D721Med (cell line): ENCODE measurements at places on chromosomes 5 and 9.

- DNase-seq, result no peak
Measured at GRCh38 chr5:178644826-178645545, 18.1 kb upstream of the CLK4 start.

DNA sequence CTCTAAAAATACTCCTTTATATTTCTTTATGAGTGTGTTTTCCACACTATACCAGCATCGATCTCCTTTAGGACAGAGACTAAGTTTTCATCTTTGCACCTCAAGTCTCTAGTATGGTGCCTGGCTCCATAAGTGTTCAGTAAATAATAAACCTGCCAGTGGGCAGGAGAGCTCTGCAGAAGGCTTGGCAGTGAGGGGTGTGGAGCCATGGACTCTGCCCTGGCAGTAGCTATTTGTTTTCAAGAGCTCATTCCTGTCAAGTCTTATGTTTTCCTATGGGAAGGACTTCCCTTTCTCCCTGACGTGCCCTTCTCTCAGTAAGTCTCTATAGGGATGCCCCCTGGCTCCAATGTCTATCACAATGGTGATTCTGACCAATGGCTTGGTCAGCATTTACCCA, 252.2 kb downstream of the PIK3R1 start:
- DNase-seq, result no peak

- no peak for DNase-seq
Measured at GRCh38 chr9:137240318-137240840, 708 bp upstream of the TUBB4B start.

GRCh38 chr5:92676215-92677165, 904.5 kb downstream of the NR2F1-AS1 start:
- DNase-seq, result no peak

GRCh38 chr5:172973127-172973916, 10.2 kb upstream of the ATP6V0E1 start:
- DNase-seq, result no peak

DNA sequence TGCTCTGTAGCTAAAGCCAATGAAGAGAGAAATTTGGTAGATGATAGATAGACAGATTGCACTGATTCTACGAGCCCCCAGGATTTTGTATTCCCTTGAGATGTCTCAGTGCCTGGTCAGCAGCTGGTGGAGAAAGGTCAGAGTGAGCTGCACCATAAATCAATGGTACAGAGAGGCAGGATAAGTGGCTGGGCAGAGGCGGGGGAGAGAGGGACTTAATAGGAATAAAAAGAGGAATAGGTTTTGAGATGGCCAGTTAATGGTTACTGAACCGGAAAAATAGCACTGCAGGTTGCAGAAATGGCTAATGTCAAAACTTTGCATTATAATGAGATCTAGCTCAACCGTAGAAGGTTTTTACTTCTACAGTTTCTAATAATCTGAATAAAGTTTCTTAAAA, 47.9 kb upstream of the SLC12A2 start:
- DNase-seq, result no peak

- DNase-seq, result no peak
Measured at GRCh38 chr5:108312258-108312657, 69.6 kb downstream of the FBXL17 start.

- no peak for DNase-seq
Measured at GRCh38 chr9:116420993-116421538, 266.0 kb upstream of the TRIM32 start.

GRCh38 chr9:79023134-79023580, 548.6 kb upstream of the TLE4 start:
- DNase-seq, result no peak

DNA sequence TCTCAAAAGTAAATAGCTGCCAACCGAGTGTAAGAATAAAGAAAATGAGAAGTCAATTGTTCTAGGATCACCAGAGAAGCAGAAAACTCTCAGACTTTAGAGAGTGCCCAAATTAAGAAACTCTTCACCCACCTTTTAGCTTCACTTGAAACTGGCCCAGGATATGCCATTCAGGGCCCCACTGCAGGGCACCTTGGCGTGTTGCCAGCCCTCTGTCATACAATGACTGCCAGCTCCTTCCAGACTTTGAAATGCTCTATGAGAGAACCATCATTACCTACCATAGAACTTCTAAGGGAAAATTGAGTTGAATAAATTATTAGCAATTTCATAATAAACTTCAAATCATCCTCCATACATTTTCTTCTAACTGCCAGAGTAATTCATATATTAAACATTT, 240.5 kb downstream of the CETN3 start:
- DNase-seq, result no peak

GRCh38 chr5:126857472-126858410, 80.8 kb downstream of the LMNB1 start:
- DNase-seq, result no peak

DNA sequence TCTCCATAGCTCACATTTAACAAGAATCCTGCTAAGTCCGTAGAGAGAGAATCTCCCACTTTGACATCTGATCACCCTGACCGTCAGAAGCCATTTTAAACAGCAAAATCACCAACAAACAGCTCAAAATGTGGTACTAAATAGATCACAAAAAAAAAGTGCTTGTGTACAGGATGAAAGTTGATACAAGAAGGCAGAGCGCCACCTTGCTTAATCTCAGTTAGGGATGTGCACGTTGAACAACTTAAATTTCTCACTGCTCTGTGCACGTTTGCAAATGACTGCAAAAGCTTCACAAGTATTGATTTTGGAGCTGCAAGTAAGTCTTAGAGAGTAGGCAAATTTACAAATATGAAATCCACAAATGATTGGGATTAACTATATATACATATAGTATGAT, 63.1 kb upstream of the NREP start:
- DNase-seq, result no peak

DNA sequence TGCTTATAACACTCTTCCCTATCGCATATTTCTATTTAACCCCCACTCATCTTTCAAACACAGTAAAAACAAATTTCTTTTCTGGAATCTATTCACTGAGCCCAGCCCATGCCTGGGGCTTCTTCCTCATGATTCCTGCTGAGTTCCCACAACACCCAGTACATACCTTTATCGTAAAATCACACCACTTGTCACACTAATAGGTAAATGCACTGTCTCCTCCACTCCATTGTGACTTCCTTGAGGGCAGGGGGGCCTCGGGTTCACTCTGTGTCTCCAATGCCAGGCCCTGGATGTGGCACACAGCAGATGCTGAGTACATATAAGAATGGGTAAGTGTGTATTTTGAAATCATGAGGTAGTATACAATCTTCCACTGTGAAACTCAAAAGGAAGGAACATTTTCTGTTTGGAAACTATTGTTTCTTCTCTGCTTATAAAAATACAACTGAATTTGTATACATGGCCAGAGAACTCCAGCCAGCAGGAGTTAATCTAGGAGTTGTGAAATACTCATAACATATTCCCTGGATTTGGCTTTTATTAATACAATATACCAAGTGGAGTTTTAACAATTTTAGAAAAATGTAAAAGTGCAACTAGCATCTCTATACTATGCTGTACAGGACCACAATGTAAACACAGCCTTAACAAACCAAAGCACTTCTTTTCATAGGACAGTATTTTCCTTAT, 7.2 kb downstream of the PLK2 start:
- no peak for DNase-seq

GRCh38 chr9:133730994-133731715, 7.0 kb downstream of the SARDH start:
- DNase-seq, result no peak

- DNase-seq, result no peak
Measured at GRCh38 chr5:122311497-122311960, 508 bp upstream of the SNCAIP start.

DNA sequence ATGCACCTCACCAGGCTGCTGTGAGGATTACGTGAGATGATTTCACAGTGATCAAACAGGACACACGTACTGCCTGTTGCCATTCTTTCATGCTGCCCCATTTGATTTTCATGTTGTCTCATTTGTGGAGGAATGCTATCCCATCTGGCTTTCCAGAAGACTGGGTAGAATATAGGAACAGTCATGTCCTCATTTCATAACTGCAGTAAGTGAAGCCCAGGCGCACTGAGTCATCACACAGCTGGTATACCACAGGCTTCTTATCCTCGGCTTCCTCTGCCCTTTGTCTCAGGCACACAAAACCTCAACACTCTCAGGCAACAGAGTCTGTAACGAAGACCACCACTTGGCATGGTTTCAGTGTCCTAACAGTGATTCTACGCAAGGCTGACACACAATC, 62.3 kb downstream of the LHFPL2 start:
- DNase-seq, result no peak

DNA sequence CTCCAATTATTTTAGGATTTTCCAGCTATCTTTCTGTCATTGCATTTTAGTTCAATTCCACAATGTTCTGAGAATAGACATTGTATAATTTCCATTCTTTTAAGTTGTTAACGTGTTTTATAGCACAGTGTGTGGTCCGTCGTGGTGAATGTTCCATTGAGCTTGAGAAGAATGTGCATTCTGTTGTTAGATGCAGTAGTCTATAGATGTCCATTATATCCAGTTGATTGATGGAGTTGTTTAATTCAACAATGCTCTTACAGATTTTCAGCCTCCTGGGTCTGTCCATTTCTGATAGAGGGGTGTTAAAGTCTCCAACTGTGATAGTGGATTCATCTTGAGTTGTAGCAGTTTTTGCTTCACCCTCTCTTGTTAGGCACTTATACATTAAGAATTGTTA, 1587.7 kb upstream of the NUDT12 start:
- DNase-seq, result no peak

DNA sequence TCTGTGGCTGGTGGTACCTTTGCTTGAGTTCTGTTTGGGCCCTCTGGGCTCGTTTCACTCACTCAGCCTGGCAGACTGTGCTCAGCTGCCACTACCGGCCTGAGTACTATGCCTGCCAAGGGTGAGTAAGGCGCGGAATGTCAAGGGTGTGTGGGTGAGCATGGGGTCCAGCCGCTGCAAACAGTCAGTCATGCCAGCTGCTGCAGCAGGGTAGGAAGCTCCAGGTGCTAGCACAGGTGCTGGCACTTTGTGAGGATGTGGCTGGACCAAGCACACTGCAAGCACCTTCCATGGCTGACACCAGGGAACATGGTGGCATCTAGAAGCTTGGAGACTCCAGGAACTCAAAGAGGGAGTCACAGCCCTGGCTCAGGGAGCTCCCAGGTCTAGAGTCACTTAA, 368.6 kb upstream of the ACO1 start:
- DNase-seq, result no peak

GRCh38 chr9:117957267-117957666, 253.1 kb downstream of the TLR4 start:
- DNase-seq, result no peak

- no peak for DNase-seq
Measured at GRCh38 chr5:147084702-147085101, 150.1 kb upstream of the STK32A start.

GRCh38 chr9:121574774-121575519, 75.3 kb upstream of the GGTA1 start:
- DNase-seq, result no peak

- no peak for DNase-seq
Measured at GRCh38 chr5:95725071-95725820, 5.9 kb upstream of the RHOBTB3 start.

GRCh38 chr5:38528162-38528703, 28.2 kb downstream of the LIFR start:
- no peak for DNase-seq

GRCh38 chr5:9784231-9784630, 154.1 kb upstream of the TAS2R1 start:
- DNase-seq, result no peak

DNA sequence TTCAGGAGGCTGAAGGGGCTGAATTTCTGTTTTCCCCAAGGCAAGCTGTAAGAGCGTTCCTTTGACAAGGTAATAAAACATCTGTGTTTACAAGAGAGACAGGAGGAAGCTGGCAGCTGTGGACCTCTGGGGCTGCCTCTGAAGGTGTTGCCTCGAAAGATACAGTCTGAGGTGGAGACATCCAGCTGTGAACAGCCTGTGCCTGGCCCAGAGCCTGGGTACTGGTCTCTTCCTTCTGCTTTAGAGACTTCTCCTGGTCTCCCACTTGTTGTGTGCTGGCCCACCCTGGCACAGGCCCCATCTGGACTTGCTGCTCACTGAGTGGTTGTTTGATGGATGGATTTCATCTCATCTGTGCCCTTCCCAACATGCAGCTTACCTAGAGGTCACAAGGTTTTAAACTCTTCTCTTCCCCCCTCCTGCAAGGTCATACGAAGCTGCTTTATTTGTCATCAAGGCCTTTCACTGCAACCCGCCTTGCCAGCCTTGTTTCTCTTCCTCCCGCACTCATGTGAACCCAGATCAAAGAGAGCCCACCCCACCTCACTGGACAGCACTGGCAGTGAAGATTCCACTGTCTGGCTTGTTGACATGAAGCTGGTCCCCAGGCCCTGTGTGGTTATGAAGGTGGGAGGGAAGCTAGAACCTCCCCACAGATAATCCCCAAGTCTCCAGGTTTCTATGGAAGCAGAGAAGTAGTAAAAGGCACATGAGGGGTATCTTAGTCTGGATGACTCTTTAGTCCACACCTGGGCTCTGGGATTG, 35.0 kb upstream of the ALDH1B1 start:
- DNase-seq, result no peak

GRCh38 chr9:123685489-123686083, 244.3 kb downstream of the DENND1A start:
- DNase-seq, result no peak

DNA sequence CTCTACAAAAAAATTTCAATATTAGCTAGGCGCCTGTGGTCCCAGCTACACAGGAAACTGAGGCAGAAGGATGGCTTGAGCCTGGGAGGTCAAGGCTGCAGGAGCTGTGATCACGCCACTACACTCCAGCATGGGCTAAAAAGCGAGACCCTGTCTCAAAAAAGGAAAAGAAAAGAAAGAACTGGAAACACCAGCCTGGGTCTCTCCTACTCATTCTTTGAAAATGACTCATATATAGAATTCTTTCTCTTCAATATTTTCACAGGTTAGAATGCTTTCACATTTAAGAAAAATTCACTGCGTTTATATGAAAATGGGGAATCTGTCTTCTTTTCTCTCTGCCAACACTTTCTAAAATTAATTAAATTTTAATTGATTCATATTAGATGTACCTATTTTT, 115.6 kb downstream of the TRPM6 start:
- DNase-seq, result no peak
